Stomach (tissue), 19 donors: ENCODE measurements at places on chromosomes 5 and 9. TPM values are rescaled to one million over a fixed set of nuclear protein-coding genes. Genes with fewer than 3 reads are reported as not detected.
A peak's percentile ranks its signal among the peaks of the same experiment; 100 is the strongest.

ZNF366 gene
- 0.37 TPM for polyA plus RNA-seq

G3BP1 gene
- 20.4 TPM for polyA plus RNA-seq

DNA sequence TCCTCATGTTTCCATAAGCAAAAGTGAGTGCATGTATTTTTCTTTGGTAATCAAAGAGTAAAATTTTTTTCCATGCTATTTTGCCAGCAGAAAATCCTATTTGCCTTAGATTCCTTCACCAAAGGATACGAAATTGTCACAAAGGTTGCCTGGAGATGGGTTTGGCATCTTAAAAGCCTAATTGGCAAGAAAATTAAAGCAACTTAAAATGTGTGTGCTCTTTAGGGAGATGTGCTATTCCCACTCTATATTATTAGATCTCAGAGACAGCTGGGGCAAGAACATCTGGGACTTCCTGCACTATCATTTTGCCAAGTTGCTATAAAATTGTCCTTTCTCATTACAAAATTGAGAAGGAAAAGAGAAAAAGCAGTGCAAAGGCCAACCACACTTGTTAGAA is 146.1 kb downstream of the PLCXD3 start:
- no peaks in the 10 kb centered on the region for H3K36me3 ChIP-seq
- H3K27ac ChIP-seq = no peak overlapping the region
- H3K27me3 ChIP-seq = no peaks in the 10 kb centered on the region
- DNase-seq = no peak
- no peak overlapping the region for H3K4me3 ChIP-seq

DNA sequence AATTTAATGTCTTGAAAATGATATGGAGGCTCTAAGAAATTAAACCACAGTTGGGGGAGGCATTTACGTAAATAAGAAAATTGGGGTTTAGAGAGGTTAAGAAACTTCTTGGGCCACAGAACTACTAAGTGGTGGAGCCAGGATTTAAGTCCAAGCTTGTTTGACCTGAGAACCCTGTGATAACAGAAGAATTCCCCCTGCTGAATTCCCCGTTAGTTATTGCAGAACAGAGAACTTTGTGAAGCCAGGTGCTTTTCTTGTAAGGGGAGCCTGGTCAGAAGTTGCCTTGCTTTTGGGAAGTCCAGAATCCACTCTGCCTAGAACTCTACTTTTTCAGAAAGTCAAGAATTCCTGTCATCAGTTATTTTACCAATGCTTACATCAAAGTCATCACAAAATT is 309.3 kb upstream of the SEMA6A start:
- H3K4me1 ChIP-seq = no peaks in the 10 kb centered on the region
- no peak for DNase-seq
- no peaks in the 10 kb centered on the region for H3K27me3 ChIP-seq
- H3K4me3 ChIP-seq = no peak overlapping the region
- no peaks in the 10 kb centered on the region for H3K36me3 ChIP-seq
- H3K27ac ChIP-seq = no peak overlapping the region

DNA sequence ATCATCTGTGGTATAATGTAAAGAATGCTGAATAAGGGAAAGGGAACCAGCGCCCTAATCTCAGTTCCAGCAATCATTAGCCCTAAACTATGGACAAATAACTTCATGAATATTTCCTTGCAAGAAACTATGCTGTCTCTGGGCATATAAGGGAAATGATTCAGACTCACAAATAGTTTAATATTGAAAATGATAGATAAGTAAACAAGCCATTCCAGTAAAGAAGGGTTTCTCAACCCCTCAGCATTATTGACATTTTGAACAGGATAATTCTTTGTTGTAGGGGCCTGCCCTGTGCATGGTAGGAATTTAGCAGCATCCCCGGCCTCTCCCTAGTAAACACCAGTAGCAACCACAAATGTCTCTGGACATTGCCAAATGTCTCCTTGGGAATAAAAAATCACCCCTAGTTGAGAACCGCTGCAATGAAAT is 23.8 kb downstream of the C5 start:
- no peaks in the 10 kb centered on the region for H3K4me1 ChIP-seq
- peaks cover 32% of the 10 kb centered on the region for H3K36me3 ChIP-seq
- no peak overlapping the region for H3K4me3 ChIP-seq
- H3K27me3 ChIP-seq = no peaks in the 10 kb centered on the region
- H3K27ac ChIP-seq = no peak overlapping the region
- no peak for DNase-seq

DNA sequence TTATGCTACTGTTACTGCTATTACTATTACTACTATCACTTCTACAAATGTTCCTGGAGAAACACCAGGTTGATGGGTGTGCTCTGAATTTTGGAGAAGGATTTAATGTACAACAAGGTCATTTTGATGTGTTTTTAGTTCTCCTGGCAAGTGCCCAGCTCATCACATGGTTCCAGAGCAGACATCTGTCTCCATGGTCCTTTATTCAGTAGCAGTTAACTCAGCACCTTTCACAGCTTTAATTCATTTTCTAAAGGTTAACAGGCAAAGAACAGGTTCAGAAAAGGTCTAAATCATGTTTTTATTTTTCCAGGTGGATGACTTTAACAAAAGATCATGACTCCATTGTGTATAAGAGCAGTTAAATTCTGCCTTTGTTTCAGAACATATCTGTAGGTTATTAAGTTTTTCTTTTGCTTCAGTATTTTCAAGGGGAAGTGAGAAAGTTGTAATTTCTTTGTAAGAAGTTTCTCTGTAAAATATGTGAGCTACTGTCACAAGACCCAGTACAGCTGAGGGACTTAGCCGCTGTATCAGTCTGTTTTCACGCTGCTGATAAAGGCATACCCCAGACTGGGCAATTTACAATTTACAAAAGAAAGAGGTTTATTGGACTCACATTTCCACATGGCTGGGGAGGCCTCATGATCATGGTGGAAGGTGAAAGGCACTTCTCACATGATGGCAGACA is 41.9 kb downstream of the MTRR start:
- H3K27ac ChIP-seq = no peak overlapping the region
- no peaks in the 10 kb centered on the region for H3K4me1 ChIP-seq
- no peaks in the 10 kb centered on the region for H3K27me3 ChIP-seq
- no peak overlapping the region for H3K4me3 ChIP-seq
- peaks cover 4% of the 10 kb centered on the region for H3K36me3 ChIP-seq

GRCh38 chr9:78599926-78600325 is 303.0 kb downstream of the PSAT1 start:
- H3K4me1 ChIP-seq = no peaks in the 10 kb centered on the region
- H3K27me3 ChIP-seq = no peaks in the 10 kb centered on the region
- H3K4me3 ChIP-seq = no peak overlapping the region
- H3K36me3 ChIP-seq = no peaks in the 10 kb centered on the region
- no peak overlapping the region for H3K27ac ChIP-seq
- DNase-seq = no peak

- peaks cover 1% of the 10 kb centered on the region for H3K36me3 ChIP-seq
- peak overlapping the region; percentile 88 for H3K27ac ChIP-seq
- no peaks in the 10 kb centered on the region for H3K27me3 ChIP-seq
- peak; percentile 83 for DNase-seq
- H3K4me3 ChIP-seq = peak overlapping the region; percentile 95
Observed at GRCh38 chr9:126805554-126806262, 868 bp downstream of the ZBTB43 start.

DNA sequence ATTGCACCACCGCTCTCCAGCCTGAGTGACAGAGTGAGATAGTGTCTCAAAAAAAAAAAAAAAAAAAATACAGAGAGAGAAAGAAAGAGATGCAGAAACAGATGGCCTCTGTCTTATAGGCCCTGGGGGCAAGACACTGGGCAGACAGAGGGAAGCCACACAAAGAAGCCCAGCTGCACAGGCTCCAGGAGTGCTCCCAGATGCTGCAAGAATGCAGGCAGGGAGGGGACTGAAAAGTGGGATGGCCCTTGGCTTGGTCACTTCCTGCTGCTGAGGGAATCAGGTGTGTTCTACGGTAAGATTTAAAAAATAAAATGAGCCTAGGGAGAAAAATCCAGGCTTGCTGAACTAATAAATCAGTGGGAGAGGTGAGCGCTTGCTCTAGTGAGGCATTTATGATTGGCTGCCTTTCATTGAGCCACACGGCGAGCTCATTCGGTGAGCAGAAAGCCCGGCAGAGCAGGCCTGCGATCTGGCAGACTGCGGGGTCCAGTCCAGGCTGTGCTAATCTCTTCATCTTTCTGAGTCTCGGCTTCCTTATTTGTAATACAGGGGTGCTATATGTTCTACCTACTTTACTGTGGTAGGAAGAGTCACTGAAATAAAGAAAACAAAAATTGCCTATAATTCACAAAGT is 80.6 kb downstream of the RAD23B start:
- H3K4me3 ChIP-seq = no peak overlapping the region
- DNase-seq = no peak
- H3K36me3 ChIP-seq = no peaks in the 10 kb centered on the region
- H3K27ac ChIP-seq = no peak overlapping the region
- H3K4me1 ChIP-seq = no peaks in the 10 kb centered on the region

GRCh38 chr5:377326-377981 is 55.9 kb downstream of the AHRR start:
- no peak for DNase-seq
- peaks cover 23% of the 10 kb centered on the region for H3K27me3 ChIP-seq
- peaks cover 18% of the 10 kb centered on the region for H3K4me1 ChIP-seq
- no peak overlapping the region for H3K27ac ChIP-seq

GRCh38 chr5:138828556-138828955 is 46.6 kb downstream of the LRRTM2 start:
- no peak overlapping the region for H3K27ac ChIP-seq
- peaks cover 46% of the 10 kb centered on the region for H3K36me3 ChIP-seq
- no peaks in the 10 kb centered on the region for H3K27me3 ChIP-seq
- H3K4me1 ChIP-seq = peaks cover 31% of the 10 kb centered on the region

DNA sequence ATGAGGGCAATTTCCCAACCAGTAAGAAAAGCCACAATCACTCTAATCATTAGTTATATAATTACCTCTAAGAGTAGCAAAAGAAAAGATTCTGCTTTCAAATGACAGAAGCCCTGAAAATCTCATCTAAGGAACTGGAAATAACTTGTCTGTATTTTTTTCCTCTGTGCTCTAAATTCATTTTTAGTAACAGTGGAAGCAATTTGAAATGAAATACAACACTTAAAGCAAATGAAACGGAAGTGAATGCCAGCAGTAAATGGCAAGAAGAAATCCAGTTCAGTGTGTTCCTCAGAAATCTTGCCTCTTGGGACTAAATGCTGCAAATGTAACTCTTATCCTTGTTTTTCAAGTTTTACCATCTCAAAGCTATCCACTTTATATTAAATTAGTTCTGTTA is 294.9 kb downstream of the TAF11L14 start:
- H3K4me1 ChIP-seq = no peaks in the 10 kb centered on the region
- no peaks in the 10 kb centered on the region for H3K36me3 ChIP-seq
- DNase-seq = no peak
- no peak overlapping the region for H3K4me3 ChIP-seq
- H3K27ac ChIP-seq = no peak overlapping the region

- no peak overlapping the region for H3K4me3 ChIP-seq
- no peaks in the 10 kb centered on the region for H3K27me3 ChIP-seq
- no peaks in the 10 kb centered on the region for H3K36me3 ChIP-seq
- no peak overlapping the region for H3K27ac ChIP-seq
- H3K4me1 ChIP-seq = no peaks in the 10 kb centered on the region
- DNase-seq = no peak
Observed at GRCh38 chr9:34793428-34793827, 83.5 kb upstream of the CCL21 start.

DNA sequence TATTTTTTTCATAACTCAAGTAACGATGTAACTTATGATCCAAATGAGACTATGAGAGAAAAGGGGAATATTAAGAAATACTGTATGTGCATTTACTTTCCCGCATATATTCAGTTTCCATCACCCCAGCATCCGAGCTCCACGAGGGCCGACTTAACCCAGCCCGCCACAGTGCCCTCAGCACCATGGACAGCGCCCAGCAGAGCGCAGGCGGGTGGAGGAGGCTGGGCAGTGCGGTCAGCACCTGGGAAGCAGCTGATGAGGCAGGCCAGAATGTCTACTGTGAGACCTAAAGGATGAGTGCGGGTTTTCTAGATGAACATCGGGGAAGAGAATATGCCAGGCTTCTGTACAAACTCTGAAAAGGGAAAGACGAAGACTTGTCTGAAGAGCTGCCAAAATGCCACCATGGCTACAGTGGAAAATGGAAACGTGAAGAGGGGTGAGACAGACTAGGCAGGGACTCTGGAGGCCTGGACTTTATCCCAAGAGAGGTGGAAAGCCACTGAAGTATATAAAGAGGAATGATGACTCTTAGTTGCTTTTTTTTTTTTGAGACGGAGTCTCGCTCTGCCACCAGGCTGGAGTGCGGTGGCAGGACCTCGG is 34.5 kb upstream of the MED27 start:
- H3K36me3 ChIP-seq = no peaks in the 10 kb centered on the region
- no peak overlapping the region for H3K4me3 ChIP-seq
- DNase-seq = peak; percentile 61
- no peak overlapping the region for H3K27ac ChIP-seq
- peaks cover under 1% of the 10 kb centered on the region for H3K27me3 ChIP-seq

DNA sequence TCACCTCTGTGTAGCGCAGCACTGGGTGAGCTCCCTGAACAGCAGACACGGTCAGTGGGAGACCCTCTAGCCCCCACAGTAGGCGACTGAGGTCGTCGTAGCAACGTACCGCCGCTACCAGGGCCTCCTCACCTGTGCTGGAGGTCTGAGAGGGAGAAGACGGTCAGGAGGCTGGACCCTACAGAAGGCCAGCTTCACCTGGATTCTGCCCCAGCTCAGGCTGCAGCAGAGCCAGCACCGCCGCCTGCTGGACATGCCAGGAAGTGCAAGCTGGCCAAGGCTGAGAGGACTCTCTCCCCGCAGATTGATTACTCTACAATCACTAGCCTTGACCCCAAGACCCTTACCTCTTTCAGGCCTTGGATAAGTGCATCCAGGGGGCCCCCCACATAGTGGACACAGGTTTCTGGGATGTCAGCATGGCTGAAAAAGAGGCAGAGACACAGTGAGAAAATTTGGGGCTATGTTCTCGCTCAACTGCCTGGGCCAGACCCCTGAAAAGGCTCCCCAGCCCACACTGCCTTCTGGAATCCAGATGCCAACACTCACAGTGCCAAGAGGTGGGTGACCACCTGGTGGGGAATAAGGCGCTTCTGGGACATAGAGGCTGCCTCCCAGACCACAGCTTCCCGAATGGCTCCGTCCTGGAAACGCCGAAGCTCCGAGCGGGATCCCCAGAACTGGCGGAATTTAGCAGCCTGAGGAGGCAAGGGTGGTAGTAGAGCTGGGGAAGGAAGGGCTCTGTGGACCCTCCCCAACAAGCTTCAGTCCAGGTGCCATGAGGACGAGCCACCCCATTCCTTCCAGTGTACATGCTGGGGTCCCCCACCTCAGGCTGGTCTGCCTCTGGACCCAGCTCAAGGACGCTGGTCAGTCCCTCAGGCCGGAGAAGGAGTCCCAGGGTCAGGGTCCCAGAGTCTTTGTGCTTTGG is 6.9 kb downstream of the NOL6 start:
- H3K36me3 ChIP-seq = peaks cover 100% of the 10 kb centered on the region
- DNase-seq = peak; percentile 81
- no peaks in the 10 kb centered on the region for H3K27me3 ChIP-seq
- H3K27ac ChIP-seq = no peak overlapping the region
- H3K4me1 ChIP-seq = peaks cover 2% of the 10 kb centered on the region
- H3K4me3 ChIP-seq = no peak overlapping the region

- H3K27me3 ChIP-seq = no peaks in the 10 kb centered on the region
- H3K4me3 ChIP-seq = no peak overlapping the region
- H3K36me3 ChIP-seq = no peaks in the 10 kb centered on the region
- peaks cover 18% of the 10 kb centered on the region for H3K4me1 ChIP-seq
Observed at GRCh38 chr9:21095561-21095960, 17.8 kb upstream of the IFNB1 start.
